Mesothelial cell of epicardium (in vitro differentiated cells): ENCODE measurements at places on chromosomes 3 and 15. TPM values are rescaled to one million over a fixed set of nuclear protein-coding genes. Genes with fewer than 3 reads are reported as not detected.

The IP6K2 gene
- total RNA-seq: 207 to 212 TPM (median 209 TPM) in 3 replicates

The LIPH gene
- 0.07 to 0.32 TPM (median 0.18 TPM) in 3 replicates for total RNA-seq

The PRRT3 gene
- total RNA-seq: 8.2 to 9.2 TPM (median 8.3 TPM) in 3 replicates

The CCDC39 gene
- total RNA-seq: not detected in 3 replicates
